NCI-H69 (cell line): ENCODE measurements at places on chromosomes 7 and 10.
A peak's percentile ranks its signal among the peaks of the same experiment; 100 is the strongest.

DNA sequence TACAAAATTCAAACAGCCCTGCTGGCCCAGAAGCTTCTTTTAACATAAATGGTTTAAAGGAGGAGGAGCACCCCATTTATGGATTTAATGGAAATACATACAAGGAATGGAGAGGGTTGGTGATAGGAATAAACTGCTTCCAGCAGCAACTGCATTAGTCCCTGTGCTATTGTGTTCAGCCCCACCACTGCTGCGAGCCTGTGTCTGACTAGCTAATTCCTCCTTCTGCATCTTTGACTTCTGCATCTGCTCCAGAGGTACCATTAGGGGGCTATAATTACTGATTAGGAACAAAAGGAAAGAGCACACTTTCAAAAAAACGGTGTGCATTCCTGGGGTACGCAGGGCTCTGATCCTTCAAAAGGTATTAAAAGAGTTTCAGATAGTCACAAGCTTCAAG is 24.8 kb downstream of the CDCA7L start:
- peak; percentile 35 for DNase-seq

- DNase-seq = no peak
Measured at GRCh38 chr10:79938728-79939406, 10.0 kb downstream of the SFTPD start.

GRCh38 chr10:47454008-47454779 is 29.7 kb downstream of the ANXA8 start:
- DNase-seq = no peak

- DNase-seq = peak; percentile 4
Measured at GRCh38 chr10:87694011-87694794, 34.5 kb downstream of the PAPSS2 start.

- DNase-seq = no peak
Measured at GRCh38 chr10:1538121-1538520, 199.2 kb downstream of the ADARB2 start.

GRCh38 chr7:166338-167060 is 25.9 kb upstream of the FAM20C start:
- no peak for DNase-seq

DNA sequence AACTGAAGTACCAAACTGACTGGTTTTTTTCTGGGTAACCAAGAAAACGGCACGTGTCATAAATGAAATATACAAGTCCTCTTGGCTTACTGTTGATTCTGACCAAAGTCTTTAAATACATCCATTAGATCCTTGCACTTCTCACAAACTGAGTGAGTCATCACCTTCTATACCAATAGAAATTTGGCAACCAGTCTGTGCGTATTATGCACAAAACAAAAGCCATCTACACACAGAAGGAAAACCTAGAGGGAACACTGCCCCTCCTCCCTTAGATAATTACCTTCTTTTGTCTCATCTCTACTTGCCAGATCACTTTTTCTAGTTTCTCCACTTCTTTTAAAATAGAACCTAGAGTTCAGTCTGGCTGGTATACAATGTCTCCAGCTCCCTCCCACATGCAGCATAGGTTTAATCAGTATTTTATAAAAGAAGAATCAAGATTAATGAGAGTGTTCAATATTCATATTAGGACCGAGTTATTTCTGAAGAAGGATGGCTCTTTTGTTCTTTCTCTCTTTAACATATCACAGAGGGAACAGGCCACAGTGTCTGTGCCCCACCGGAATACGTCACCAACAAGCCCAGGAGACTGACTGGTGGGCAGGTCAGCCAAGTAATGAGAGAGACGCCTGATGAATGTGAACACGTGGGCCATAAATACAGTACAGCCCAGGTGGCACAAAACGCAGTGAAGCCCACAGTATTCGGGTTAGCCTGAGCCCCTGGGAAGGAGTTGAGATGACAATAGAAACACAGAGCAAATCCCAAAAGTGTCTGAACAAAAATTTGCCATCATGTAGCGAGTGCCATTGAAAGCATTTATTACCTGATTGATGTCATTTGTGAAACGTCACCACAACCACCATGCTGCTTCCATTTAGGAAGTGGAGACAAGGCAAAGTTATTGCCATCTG is 91.3 kb downstream of the KIAA1549 start:
- peak; percentile 97 for DNase-seq
